ENCODE measurements at places on chromosomes 16 and 17. TPM values are rescaled to one million over a fixed set of nuclear protein-coding genes. Genes with fewer than 3 reads are reported as not detected.

DNA sequence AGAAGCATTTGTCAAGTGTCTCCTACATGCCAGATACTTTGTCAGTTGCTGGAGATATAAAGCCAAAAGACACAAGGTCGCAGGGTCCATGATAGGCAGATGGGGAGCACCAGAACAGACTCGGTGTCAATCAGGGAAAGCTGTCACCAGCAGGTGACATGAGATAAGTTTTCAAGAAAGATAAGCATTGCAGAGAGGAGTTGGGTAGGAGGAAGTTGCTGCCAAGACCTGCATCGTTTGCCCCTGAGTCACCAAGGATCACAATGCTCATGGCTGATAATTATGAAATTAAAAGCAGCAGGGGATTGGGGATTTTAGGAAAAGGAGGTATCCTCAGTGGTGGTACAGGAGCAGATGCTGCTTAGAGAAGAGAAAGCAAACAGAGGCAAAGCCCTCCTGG lies 551.1 kb upstream of the CDH11 start:
- DNase-seq = no peak

DNA sequence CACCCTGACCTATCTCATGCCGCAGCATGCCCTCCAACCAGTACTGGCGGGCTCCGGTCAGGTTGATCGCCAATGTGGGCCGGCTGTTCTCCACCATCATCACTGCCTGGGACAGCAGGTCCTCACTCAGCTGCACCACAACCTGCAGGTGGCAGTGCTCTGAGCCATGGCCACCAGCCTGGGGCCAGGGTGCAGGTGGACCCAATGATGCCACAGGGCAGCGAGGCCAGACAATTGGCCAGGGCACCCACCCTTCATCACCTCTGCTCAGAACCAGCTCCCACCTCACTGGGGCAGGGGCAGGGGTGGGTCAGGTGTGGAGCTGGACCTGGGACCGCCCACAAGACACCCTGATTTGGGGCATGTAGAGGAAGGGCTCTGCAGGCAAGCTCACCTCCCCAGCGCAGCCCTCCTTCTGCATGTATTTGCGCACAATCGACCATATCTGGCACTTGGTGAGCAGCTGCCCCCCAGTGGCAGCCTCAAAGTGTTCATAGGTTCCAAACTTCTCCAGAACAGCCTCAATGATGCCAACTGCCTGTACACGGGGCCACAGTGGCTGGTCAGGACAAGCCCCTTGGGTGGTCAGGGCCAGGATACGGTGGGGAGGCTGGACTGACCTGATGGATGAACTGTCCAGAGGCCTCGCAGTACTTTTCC lies 4.2 kb downstream of the MATCAP1 start:
- no peak for DNase-seq

DNA sequence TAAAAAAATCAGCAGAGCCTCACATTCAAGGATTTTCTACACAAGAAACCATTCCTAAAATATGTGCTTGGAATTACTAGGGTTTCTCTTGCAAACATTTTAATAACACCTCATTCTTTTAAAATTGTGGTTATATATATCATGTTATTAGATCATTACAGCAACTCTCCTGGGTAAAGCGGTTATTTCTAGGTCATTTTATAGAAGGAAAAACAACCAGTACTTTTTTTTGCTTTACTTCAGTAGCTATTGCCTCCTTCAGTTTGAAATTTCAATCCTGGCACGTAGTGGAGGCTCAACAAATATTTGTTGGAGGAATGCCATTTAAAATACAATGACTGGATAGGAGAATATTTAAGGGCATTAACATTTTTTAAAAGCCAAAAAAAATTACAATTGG lies 220.6 kb downstream of the CDRT15L2 start:
- no peak for DNase-seq

- peak; percentile 86 for DNase-seq
Observed at GRCh38 chr17:50210240-50211225, 9.1 kb upstream of the COL1A1 start.

- no peak for DNase-seq
Observed at GRCh38 chr17:65774787-65775186, 213.3 kb upstream of the AXIN2 start.

DNA sequence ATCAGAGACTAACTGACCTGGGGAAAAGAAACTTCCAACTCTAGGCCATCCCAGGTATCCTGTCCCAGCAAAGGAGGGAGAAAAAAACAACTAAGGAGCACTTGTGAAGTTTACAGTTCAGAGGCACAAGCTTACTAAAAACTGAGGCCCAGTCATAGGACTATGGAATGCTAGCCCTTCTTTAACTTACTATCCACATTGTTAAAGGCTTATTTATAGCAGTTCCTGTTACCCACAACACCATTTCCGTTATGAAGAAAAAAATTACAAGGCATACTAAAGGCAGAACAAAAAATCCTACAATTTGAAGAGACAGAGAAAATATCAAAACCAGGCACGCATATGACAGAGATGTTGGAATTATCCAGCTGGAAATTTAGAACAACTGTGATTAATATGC lies 159.1 kb downstream of the CDH11 start:
- no peak for DNase-seq

DNA sequence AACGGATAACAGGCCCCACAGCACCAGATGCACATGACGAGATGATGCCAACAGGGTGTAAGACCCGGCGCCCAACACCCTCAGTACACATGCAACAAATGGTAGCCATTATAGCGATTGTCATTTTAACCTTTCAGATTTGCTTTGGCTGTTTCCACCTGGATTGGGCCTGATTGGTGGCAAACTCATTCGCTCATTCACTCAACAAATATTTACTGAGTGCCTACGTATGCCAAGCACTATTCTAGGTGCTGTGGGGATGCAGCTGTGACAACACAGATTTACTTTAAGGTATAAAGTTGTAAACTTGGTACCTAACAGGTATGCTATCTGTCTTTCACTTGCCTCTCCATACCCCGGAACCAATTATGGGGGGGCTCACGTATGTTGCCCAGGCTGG lies 66.8 kb downstream of the SRCIN1 start:
- no peak for DNase-seq

DNA sequence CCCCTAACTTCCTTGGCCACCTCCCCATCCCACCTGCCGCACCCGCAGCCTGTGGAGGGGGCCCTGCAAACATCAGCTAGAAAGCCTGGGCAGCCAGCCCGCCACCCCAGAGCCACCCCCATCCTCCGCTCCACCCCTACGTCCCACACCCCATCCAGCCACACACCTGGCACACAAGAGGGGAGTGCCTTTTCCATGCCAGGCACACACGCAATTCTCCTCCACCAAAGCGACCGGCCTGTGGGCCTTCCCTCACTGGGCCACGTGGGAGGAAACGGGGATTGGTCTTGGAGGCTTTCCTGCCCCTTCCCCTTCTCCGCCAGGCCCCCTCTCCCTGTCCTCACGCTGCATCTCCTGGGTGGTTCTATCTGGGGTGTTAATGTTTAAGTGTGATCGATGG lies 48.7 kb upstream of the TNRC6C start:
- no peak for DNase-seq

DNA sequence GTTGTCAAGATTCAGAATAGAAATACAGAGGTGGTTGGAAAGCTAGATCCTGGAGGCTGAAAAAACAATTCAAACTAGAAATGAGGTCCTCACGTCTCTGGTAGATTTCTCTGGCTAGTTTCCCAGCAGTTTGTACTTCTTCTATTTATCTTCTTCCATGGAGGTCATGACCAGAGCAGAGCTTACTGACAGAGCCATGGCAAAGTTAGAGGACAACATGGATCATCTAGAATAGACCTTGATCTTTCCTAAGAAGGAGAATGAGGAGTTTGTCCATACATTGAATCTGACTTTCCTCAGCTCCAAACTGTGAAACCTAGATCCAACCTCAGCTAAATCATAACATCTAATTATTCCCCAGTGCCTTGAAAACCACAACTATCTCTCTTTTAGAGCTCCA lies 900.8 kb upstream of the GOT2 start:
- no peak for DNase-seq

DNA sequence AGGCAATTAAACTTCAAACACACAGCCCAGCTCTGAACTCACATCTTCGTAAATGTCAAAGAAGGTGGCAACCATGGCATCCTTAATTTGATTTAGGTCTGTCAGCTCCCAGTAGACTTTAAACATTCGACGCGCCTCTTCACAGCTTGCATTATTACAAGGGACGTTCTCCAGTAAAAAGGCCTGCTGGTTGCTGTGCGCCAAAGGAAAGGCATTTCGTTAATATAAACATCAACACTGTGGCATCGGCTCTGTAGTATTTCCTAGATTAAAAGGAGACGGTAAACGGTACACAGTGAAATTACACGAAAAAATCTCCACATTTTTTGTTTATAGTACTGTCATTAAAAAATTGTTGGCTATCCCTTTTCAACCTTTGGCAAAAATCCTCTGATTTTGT lies 116.8 kb upstream of the NETO2 start:
- no peak for DNase-seq

DNA sequence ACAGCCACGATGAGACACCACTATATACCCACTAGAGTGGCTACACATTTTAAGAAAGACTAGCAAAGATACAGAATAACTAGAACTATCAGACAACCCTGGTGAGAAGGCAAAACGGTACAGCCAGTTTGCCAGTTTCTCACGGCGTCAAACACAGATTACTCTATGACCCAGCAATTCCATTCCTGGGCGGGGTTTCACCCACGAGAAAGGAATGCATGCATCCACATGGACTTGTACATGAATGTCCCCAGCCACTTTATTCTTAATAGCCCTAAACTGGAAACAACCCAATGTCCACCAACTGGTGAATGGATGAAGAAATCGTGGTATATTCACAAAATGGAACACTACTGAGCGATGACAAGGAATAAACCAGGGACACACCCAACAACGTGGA lies 74.5 kb downstream of the MYH10 start:
- peak; percentile 15 for DNase-seq

DNA sequence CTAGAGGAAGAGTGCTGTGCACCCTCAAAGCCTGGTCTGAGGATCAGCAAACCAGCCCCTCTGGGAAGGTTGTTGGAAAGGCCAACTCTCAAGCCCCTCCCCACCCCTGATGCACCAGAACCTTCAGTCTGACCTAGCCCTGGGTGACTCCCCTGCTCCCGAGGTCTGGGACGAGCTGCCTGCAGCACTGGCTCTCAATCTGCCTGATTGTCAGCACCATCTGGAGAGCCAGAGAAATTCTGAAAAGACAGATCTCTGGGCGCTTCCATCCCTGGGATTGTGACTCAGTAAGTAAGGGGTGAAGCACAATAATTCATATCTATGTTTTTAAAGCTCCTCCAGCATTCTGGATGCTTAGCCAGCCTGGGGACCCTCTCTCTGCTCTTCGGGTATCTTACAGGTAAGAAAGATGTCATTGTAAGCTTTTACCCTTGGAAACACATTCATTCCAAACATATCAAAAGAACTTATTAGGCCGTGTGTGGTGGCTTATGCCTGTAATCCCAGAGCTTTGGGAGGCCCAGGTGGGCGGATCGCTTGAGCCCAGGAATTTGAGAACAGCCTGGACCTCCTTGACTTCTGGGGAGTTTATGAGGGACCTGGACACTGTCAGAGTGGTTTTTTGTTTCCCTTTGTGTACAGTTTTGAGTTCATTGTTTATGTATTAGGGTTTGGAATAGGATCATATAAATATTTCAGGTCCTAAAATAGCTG lies 147.5 kb downstream of the KCNJ12 start:
- no peak for DNase-seq

DNA sequence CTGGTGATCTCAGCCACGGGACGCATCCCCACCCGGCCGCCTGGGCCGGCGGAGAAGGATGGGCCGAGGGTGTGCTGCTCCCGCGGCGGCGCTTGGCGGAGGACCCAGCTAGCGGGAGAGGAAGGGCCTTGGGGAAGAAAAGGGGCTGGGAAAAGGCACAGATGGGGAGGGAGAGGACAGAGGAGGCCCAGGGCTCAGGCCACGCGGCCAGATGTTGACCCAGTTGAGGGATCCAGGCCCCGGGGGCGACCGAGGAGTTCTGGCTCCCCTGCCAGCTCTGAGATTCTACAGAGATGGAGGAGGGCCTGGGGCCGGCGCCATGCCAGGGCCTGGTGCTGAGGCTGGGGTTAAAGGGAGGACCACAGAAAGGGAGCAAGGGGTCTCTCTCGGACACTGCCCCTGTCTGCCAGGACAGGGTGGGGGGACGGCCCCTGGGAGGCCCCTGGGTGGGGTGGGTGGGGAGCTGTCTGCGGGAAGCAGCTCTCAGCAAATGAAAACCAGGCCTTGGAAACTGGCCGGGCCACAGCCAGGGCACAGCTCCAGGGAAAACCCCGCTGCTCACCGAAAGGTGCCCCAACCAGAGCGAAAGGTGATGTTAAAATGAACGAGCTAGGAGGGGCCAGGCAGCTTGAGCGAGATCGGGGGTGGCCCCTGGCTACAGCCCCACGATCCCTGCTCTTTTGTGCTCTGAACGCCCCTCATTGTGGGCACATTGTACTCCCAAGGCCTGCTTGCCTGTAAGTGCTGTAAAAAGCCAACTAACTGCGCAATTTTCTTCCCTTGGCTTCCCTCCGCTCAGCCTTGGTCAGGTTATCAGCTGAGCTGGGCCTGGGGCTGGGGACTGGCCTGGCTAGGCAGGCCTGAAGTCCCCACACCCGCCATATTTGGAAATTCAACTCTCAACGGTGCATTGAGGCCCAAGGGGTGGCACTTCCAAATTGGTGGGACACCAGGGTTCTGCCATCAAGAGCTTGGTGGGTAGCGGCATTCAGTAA lies 191.4 kb downstream of the ZNF423 start:
- DNase-seq = no peak

DNA sequence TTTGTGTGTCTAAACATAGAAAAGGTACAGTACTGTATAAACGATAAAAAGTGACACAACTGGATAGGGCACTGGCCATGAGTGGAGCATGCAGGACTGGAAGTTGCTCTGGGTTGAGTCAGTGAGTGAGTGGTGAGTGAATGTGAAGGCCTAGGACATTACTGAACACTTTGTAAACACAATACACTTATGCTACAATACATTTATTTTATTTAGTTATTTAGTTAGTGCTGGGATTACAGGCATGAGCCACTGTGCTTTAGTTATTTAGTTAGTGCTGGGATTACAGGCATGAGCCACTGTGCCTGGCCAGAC lies 4.6 kb downstream of the CFAP20 start:
- DNase-seq = peak; percentile 42

DNA sequence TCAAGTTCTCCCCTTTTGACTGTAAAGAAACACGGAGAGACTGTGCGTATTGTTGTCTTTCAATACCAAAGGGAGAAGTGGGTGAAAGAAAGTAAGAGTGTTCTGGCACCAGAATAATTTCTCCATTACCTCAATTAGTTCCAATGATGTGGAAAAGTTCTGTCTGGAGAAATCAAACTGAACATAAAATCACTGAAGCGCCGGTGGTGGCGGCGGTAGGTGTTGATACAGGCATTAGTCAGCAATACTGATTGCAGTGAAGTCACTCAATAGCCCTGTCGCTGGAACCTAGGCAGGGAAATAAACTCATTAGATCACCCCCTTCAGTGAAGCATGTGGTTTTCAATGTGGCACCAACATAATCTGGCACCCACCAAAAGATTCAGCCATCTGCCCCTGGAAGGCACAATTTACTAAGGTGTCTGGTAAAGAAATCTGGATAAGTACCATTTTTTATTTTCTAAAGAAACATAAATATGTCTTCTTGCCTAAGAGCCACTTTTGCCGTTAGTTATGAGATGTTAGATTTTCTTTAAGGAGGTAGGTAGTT lies 274.2 kb upstream of the SOX9 start:
- peak; percentile 81 for DNase-seq

- DNase-seq = peak; percentile 88
Observed at GRCh38 chr17:7842380-7843256, 8.6 kb downstream of the KDM6B start.

The ZP2 gene
- not detected for total RNA-seq

The CMTM1 gene
- total RNA-seq = 6.2 TPM

The SLC46A1 gene
- total RNA-seq = 8.6 TPM

The NPTX1 gene
- 0.17 TPM for total RNA-seq

The SCNN1G gene
- total RNA-seq = 0.17 TPM

The ZG16B gene
- 0.25 TPM for total RNA-seq

The ADORA2B gene
- 5.0 TPM for total RNA-seq

The NECAB2 gene
- total RNA-seq = not detected

All from renal cortical epithelial cell (primary cell).